ENCODE measurements at places on chromosomes 2 and 18.

- no peak for DNase-seq
These were observed 413.3 kb upstream of the TRIB2 start for GRCh38 chr2:12303181-12304030.

DNA sequence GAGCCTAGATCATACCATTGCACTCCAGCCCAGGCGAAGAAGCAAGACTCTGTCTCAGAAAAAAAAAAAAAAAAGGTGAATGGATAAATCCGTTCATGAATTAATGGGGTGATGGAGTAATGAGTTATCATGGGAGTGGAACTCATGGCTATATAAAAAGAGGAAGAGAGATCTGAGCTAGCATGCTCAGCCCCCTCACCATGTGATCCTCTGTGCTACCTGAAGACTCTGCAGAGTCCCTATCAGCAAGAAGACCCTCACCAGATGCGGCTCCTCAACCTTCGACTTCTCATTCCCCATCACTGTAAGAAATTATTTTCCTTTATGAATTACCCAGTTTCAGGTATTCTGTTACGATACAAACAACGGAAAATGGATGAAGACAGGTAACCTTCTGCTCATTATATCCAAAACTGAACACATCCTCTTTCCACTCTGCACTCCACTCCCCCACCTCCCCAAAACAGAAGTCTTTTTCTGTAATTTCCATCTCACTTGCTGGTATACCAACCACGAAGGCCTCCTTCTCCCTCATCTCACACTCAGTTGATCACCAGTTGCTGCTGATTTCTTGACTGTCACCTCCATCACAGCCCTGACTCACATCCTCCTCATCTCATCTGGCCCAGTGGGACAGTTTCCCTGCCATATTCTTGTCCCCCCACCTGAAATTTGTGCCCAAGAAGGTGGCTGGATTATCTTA is 8.8 kb downstream of the RETREG2 start:
- no peak for DNase-seq

GRCh38 chr2:96320728-96321622 is 4.1 kb upstream of the ITPRIPL1 start:
- DNase-seq, result no peak

DNA sequence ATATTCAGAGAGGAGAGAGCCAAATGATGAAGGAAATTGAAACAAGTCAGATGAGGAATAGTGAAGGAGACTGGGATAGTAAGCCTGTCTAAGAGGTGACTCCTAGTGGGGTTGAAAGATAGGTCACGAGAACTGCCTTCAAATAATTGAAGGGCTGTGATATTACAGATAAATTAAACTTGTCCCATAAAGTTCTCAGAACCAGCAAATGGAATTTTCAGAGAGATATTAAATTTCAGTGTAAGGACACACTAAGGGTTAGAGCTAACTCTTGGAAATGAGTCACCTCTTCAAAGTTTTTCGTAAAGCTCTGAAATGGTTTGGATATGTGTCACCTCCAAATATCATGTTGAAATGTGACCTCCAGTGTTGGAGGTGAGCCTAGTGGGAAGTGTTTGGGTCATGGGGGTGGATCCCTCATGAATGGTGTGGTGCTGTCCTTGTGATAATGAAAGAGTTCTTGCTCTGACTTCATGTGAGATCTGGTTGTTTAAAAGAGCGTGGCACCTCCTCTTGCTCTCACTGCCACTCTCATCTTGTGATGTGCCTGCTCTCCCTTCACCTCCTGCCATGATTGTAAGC is 87.3 kb downstream of the BABAM2 start:
- DNase-seq, result no peak

DNA sequence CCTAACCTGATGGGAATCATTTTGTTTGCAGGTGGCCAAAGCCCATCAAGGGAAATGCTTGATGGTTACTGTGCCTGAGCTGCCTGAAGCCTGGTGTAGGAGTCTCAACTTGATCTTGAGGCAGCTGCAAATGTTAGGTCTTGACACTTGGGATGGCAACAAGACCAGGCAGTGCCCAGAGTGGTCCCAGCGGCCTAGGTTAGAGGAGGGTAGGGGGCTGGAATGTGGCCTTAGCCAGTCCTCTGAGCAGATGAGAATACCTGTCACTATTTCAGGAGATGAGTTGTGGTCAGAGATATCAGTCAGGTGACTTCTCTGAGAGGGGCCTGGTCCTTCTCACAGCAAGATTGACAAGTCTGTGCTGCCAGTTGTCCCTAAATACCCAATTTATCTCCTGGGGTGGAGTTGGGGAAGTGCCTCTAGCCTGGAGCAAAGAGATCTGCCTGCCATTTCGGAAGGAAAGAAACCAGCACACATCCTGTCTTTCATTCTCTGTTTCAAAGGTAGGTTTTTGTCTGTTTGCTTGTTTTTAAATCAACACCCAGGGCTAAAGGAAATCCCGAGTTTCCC is 13.4 kb downstream of the SPTBN1 start:
- DNase-seq, result no peak

GRCh38 chr2:120745420-120746111 is 9.9 kb downstream of the GLI2 start:
- no peak for DNase-seq

GRCh38 chr2:109557309-109557708 is 56.5 kb downstream of the SEPTIN10 start:
- DNase-seq, result no peak

DNA sequence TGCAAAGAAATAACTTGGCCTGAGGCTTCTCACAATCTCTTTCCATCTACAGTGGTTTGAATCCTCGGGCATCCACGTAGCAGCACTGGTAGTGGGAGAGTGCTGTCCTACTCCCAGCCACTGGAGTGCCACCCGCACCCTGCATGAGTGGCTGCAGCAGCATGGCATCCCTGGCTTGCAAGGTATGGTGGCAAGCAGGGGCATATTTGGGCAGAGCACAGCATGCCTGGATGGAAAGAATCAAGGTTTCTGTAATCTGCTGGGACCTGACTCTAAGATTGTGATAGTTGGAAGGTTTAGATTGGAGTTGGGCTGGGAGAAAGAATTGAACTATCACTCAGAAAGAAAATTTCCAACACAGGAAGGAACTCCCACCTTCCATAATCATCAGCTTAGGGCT is 4.0 kb downstream of the CAD start:
- no peak for DNase-seq

DNA sequence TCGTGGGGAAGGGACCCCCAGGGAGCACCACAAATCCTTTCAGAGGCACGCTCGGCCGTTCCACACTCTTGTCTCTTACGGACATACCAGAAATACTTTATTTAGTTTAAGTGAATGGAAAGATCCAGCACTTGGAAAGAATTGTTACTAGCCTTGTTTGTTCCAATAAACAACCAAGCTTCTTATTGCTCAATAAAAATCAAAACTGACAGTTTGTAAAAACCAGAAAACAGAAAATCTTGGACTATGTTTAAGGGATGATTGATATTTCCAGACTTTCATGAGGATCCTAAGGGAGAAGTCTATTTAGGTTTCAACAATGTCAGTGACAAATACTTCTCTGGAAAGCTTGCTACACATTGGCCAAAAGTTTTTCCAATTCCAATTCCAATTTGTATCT is 31.6 kb upstream of the CCBE1 start:
- no peak for DNase-seq

- DNase-seq, result no peak
These were observed 18.6 kb upstream of the PEX13 start for GRCh38 chr2:60998628-60999545.

GRCh38 chr2:113228991-113229716 is 49.6 kb downstream of the PAX8 start:
- no peak for DNase-seq

- DNase-seq, result no peak
These were observed 254.0 kb downstream of the MEIS1 start for GRCh38 chr2:66688951-66689350.

All from SIG-M5 (cell line).